Cortex of kidney (tissue), 1 donor: ENCODE measurements at places on chromosomes 13 and 19.

- DNase-seq, result no peak
These were observed 144.9 kb upstream of the ZNF507 start for GRCh38 chr19:32200312-32201038.

DNA sequence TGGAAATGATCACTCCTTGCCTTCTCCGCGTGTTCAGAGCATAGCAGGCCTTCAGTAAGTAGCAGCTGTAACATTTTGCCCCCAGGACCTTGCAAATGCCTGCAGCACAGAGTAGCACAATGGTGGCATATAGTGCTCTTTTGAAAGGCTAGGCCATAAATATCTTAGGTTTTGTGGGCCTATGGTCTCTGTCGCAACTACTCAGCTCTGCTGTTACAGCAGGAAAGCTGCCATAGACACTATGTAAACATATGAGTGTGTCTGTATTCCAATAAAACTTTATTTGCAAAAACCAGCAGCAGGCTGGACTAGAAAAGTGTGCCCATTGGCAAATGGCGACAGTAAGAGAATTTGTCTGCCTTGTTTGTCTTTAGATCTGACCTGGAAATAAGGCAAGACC lies 9.4 kb downstream of the ITPKC start:
- DNase-seq, result no peak

DNA sequence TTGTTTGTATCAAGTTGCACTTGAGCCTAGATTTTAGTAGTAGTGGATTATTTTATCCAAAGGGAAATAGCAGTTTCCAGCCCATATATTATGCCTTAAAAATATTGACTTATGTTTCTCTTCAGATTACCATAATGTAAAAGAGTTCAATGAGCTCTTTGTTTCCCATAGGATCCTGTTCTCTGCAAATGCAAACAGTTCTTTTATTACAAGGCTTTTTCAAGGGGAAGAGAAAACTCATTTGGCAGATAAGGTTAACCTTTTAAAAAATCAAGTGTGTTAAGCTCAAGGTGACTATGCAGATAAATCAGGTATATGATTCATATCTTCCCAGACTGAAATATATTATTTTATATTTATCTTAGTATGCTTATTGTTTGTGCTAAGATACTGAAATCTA lies 961.2 kb upstream of the SPRY2 start:
- DNase-seq, result no peak

DNA sequence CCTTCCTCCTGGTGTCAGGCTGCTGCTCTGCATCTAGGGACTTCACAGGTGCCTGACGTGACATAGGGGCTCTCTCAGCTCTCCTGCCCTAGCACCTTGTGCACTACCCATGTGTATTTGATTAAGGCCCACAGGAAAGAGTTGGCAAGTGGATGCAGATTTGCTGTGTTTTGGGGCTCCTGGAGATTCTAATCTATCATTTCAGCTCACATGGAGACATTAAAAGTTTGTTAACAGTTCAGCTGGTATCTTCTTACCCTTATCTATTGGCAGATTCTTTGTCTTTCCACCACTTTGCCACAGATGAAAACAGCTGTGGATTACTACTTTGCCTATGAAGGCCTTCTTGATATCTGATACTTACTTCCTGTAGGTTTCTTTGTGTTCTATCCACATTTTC lies 41.9 kb downstream of the WASF3 start:
- DNase-seq, result no peak
